ENCODE measurements at places on chromosomes 3 and 15. TPM values are rescaled to one million over a fixed set of nuclear protein-coding genes. Genes with fewer than 3 reads are reported as not detected.

SAMMSON gene
- not detected for total RNA-seq

TMEM108 gene
- not detected for total RNA-seq

GOLGA6L7 gene
- not detected for total RNA-seq

MYNN gene
- total RNA-seq = 12.0 TPM

RARB gene
- not detected for total RNA-seq

All from activated naive CD4-positive, alpha-beta T cell treated with anti-CD3 and anti-CD28 coated beads for 36 hours (primary cell).